Fibroblast of skin of abdomen (primary cell): ENCODE measurements at places on chromosomes 13 and 19.
A peak's percentile ranks its signal among the peaks of the same experiment; 100 is the strongest.

DNA sequence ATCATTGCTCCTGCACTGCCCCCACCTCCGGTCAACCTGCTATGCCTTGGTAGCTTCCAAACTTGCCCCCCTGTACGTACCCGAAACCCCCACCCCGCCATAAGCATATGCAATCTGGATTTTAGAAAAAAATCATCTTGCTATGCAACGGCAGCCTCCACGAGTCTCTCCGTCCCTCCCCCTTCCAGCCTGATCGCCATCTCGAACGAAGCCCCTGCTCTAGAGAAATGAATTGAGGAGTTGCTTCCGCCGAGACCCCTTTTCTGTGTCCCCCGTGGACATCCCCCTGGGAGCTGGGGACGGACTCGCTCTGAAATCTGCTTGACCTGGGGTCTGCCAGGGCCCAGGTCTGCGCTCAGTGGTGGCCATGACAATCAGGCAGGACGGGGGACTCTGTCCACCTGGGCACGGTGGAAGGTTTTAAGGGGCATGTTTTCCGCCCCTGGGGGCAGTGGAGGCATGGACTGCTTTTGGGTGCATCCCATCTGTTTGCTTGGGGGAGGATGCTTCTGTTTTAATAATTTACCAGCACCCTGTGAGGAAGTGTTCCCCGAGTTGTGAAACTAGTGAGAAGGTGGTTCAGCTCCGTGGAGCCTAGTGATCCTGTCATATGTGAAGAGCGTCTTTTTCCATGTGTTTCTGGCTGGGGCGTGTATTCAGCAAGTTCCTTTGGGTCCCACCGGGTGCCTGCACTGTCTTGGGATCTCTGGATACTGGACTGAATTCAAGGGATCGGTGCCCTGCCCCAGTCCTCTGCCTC lies 1.0 kb downstream of the KDM4B start:
- DNase-seq, result no peak

DNA sequence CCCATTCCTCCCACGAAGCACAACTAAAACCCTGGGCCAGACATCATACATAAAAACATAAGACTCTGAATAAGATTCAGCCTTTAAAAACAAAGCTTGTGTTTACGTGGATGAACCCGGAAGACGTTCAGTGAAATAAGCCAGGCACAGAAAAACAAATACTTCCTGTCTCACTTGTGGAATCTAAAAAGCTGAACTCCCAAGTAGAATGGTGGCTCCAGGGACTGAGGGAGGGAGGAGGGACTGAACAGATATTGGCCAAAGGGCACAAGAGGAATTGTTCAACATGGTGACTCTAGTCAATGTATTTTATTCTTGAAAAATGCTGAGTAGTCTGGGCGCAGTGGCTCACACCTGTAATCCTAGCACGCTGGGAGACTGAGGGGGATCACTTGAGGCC lies 35.7 kb upstream of the TPM4 start:
- no peak for DNase-seq

DNA sequence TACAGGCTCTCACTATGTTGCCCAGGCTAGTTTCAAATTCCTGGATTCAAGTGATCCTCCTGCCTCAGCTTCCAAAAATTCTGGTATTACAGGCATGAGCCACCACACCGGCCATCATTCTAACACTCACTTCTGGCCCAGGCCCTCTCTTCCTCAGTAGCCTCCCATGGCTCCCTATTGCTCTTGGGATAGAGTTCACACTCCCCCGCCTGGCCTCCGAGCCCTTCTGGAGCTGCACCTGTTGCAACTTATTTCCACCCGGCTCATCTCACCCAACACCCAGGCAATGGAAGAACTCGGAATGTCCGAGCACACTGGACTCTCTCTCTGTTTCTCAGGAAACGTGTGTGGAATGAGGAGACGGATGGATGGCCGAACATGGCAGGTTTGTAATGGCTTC lies 9.0 kb upstream of the SBK3 start:
- no peak for DNase-seq

GRCh38 chr13:97328222-97328790 lies 105.7 kb upstream of the RAP2A start:
- DNase-seq, result peak; percentile 88

- no peak for DNase-seq
Observed at GRCh38 chr13:107576430-107576829, 638.9 kb downstream of the LIG4 start.

- no peak for DNase-seq
Observed at GRCh38 chr13:58542530-58542929, 911.0 kb downstream of the PCDH17 start.

GRCh38 chr13:42794577-42795275 lies 13.3 kb downstream of the FAM216B start:
- DNase-seq, result peak; percentile 54

DNA sequence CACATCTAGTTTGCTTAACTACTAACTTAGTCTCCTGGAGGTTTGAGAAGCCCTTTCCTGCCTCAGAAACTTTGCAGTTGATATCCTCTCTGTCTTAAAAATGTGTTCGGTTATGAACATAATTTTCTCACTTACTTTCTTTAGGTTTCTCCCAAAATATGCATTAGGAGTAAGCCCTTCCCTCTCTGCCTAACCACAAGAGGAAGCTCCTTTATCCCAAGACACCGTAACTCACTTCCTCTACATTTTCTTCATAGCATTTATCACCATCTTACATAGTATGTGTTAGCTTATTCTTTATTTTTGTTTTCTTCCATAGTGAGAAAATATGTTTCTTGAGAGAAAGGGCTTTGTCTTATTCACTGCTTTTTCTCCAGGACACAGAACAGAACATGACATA lies 952.5 kb upstream of the ATXN8OS start:
- DNase-seq, result no peak

DNA sequence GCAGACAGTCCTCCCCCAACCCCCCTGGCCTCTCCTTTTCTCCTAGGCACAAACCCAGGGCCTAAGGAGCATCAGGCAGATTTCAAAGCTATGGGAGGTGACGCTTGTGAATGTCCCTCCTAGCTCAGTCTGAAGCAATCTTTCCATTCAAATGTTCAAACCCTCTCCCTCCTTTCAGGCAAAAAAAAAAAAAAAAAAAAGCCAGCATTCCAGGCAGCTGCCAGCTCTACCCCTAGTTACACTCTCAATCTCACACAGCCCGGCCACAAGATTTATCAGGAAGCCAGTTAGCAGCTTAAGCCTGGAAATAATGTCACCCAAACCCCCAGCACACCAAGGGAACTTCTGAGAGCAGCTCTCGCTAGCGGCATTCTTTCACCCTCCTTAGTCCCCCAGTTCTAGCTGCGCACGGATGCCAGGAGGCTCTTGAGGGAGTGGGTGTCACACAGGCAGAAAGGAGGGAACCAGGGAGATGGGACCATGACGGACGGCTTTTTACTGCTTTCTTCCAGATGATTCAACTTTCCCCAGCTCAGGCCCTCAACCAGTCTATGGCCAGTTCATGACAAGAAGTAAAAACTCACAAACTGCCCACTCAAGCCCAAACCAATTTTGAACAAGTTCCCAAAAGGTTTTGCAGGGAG lies 6.3 kb downstream of the SH3GL1 start:
- peak; percentile 47 for DNase-seq

GRCh38 chr19:24054044-24054935 lies 32.7 kb upstream of the ZNF254 start:
- peak; percentile 75 for DNase-seq

GRCh38 chr13:75506018-75506417 lies 24.0 kb upstream of the TBC1D4 start:
- no peak for DNase-seq

- DNase-seq, result no peak
Observed at GRCh38 chr13:31514932-31515331, 224.4 kb upstream of the RXFP2 start.

DNA sequence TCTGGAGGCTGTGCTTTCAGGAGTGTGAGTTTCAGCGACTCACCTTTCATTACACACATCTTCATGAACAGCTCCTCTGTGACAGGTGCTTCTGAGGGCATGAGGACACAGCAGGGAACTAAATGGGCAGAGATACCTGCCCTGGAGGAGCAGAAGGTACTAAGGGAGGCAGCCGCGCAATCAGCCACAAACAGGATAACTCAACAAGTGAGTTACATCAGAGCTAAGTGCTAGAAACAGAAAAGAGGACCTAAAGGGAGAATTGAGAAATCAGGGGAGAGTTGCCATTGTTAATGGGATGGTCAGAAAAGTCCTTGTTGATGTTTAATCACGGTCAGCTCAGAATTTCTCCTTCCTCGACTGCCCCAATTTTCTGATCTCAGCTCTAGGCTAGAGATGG lies 42.5 kb downstream of the SYDE1 start:
- DNase-seq, result no peak
